ENCODE measurements at places on chromosomes 1 and 21.

- no peak for DNase-seq
Observed at GRCh38 chr1:97573553-97573952, 347.3 kb downstream of the DPYD start.

GRCh38 chr1:38727684-38728584, 131.6 kb downstream of the RRAGC start:
- DNase-seq = peak; percentile 41

DNA sequence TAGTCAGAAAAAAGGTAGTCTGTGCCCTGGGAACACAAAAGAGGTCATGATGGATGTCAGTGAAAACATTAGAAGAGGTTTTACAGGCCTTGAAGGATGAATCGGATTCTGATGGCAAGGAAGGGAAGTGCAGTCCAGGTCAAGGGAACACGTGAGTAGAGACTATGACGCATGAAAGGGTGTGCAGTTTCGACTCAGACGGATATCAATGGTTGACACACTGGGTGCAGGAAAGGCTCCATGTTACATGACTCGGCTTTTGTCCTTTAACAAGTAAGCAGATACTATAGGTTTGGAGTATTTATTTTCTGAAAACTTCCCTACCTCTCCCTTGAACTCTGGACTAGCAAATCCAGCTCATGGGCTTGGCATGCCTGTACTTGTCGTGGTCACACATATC, 55.3 kb downstream of the SEC16B start:
- no peak for DNase-seq

DNA sequence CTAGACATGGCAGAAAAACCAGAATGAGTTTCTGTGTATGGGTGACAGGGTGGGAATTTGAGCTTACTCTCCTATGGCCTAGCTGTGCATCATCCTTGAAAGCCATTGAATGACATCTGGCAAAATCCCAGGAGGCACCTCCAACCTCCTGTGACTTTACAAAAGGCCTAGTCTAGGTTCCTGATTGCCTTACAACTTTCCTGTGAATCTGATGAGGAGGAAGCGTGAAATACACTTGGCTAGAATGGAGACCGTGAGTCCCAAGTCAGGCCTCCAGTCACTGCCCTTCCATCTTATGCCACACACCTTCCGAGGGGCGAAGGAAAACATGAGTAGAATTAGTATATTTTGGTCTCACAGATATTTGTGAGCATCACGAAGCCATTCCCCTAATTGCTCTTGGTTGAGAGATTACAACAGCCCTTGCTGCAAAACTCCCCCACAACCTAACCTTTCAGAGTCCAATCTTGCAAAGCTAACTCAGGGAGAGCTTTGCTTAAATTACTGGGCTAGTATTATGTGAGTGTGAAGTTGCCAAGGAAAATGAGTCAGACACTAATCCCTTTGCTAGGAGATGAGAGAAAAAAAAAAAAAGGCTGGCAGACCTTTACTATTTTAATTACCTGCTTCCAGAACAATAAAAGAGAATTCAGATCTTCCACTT, 36.3 kb upstream of the PAXBP1 start:
- DNase-seq = no peak

GRCh38 chr1:19342894-19343616, 30.9 kb downstream of the SLC66A1 start:
- no peak for DNase-seq

DNA sequence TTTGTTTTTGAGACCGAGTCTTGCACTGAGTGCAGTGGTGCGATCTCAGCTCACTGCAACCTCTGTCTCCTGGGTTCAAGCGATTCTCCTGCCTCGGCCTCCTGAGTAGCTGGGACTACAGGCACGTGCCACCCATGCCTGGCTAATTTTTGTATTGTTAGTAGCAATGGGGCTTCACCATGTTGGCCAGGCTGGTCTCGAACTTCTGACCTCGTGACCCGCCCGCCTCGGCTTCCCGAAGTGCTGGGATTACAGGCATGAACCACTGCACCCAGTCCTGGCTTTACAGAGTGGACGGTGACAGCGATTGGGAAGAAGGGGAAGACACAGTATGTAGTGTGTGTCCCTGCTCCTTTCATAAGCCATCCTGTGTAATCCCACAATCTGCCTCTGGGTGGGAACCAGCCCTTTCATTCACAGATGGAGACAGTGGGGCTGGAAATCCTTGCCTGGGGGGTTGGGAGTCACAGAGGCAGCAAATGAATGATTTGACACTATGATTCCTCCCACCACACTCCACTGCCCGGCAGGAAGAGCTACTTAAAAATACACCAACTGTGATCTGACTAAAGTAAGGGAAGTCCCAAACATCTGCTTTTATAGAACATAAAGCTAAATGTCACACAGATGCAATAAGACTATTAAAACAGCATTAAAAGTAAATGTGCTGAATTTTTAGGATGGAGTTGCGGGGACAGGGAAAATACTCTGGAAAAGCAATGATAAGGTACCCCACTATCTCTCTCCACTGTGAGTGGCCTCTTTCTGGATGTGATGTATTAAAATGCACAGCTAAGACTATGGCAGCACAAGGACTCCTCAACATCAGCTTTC, 4.5 kb downstream of the PARP1 start:
- no peak for DNase-seq

All from putamen (tissue), 1 donor.